ENCODE measurements at places on chromosomes 16 and 17. TPM values are rescaled to one million over a fixed set of nuclear protein-coding genes. Genes with fewer than 3 reads are reported as not detected.

Gene FZD2
- 34.9 TPM for total RNA-seq

Gene PARD6A
- total RNA-seq = 1.3 TPM

Gene KRT13
- total RNA-seq = 0.41 TPM

Gene PLD6
- 5.9 TPM for total RNA-seq

Gene KRT28
- not detected for total RNA-seq

Gene WFIKKN1
- 0.23 TPM for total RNA-seq

Gene RNF166
- total RNA-seq = 16.7 TPM

Gene SCPEP1
- 43.2 TPM for total RNA-seq

Gene PRRT2
- total RNA-seq = 0.28 TPM

Gene ENPP7
- total RNA-seq = not detected

Gene LITAFD
- total RNA-seq = not detected

Gene IKZF3
- total RNA-seq = not detected

Gene OR2C1
- not detected for total RNA-seq

Gene CCT6B
- 1.4 TPM for total RNA-seq

Gene SMTNL2
- total RNA-seq = 0.50 TPM

Gene DNASE1L2
- 0.95 TPM for total RNA-seq

Gene FGF11
- total RNA-seq = 0.82 TPM

Gene ADCY9
- total RNA-seq = 7.4 TPM

Gene MFSD6L
- total RNA-seq = not detected

Gene EPOP
- 11.1 TPM for total RNA-seq

Gene KRTAP2-1
- not detected for total RNA-seq

Gene ABCA8
- 0.27 TPM for total RNA-seq

Gene OR4D2
- not detected for total RNA-seq

Gene SLX4
- 4.7 TPM for total RNA-seq

Gene TRPV3
- total RNA-seq = 0.59 TPM

Gene HSD17B1
- 1.8 TPM for total RNA-seq

All from A549 treated with Mapracorat at 1 μM for 4 hours (cell line).